ENCODE measurements at places on chromosomes 11 and 22.

GRCh38 chr11:120391292-120391691 lies 55.1 kb downstream of the ARHGEF12 start:
- DNase-seq = no peak

GRCh38 chr11:134509381-134510232 lies 97.6 kb upstream of the B3GAT1 start:
- no peak for DNase-seq

GRCh38 chr11:61170566-61170965 lies 9.3 kb upstream of the VPS37C start:
- DNase-seq = no peak

- DNase-seq = no peak
Observed at GRCh38 chr22:19406281-19406811, 25.2 kb downstream of the HIRA start.

DNA sequence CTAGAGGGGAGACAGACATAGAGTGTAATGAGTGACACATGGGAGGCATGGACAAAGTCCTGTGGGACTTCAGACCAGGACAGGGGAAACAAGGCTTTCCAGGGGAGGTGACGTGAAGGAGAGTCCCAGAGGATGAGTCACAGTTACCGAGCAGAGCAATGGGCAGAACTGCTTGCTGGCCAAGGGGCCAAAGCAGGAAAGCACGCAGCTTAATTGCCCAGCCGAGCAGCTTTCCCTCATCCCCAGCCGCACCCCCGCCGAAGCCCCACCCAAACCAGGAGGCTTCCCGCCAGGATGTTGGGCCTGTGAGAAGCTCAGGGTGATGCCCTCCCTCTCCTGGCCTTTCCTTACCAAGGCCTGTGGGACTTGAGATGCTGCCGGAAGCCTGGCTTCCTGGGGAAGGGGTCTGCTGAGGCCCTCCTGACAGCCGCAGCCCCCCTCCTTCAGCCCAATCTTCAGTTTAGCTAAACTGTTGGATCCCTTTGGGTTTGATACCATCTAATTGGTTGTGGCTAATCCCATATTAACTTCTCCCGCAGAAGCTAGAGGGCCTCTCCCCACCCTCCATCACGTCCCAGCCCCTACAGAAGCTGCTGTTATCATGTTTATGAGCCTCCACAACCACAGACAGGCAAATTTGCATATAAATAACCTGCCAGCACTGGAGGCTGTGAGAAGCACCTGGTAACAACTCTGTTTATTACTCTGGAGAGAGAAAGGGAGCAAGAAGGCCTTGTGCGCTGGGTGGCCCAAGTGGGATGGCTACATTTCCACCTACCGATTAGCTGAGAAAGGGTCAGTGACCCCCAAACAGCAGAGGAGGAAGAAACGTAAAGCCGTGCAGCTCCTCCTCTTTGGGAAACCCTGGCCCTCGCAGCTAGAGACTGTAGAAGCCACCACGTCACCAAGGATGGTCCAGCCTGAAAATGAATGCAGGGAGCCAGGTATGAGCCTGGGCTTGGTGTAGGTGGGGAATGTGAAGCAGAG lies 80.0 kb downstream of the TRIM29 start:
- no peak for DNase-seq

- no peak for DNase-seq
Observed at GRCh38 chr11:8248786-8249185, 14.9 kb downstream of the LMO1 start.

DNA sequence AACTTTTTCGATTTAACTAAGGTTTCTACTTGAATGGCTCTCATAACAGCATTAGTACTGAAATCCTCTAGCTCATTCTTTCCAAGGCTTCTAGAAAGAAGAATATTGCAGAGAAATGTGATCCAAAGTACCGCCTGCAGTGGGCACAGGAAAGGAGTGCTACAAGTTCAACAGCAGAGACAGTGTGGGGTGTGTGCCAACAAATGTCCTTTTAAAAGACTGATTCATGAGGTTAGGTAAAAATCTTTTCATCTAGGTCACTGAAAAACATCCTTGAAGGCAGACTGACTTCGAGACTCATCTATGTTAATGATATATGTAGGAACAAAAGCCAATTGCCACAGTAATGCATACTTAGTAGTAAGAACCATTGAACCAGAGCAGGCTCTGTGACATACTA lies 349.1 kb upstream of the PITPNB start:
- DNase-seq = no peak

DNA sequence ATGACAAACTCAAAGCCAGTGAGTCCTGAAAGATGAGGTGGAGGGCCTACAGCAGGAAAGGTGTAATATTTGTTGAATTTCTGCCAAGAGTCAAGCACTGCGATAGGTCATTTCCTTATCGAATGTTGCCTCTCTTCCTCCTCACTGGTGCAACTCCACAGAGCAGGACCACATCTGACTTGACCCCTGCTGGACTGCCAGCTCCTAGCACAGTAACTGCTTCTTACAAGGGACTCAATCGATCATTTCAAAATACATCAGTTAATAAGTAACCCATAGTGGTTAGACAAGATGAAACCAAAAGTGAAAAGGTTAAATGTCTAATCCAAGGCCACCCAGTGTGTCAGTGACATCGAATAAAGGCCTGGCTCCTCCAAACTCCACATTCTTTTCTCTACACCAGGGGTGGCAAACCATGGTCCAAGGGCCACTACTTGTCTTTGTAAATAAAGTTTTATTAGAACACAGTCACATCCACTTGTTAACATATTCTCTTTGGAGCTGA lies 98.5 kb upstream of the CSNK2A3 start:
- peak; percentile 25 for DNase-seq

DNA sequence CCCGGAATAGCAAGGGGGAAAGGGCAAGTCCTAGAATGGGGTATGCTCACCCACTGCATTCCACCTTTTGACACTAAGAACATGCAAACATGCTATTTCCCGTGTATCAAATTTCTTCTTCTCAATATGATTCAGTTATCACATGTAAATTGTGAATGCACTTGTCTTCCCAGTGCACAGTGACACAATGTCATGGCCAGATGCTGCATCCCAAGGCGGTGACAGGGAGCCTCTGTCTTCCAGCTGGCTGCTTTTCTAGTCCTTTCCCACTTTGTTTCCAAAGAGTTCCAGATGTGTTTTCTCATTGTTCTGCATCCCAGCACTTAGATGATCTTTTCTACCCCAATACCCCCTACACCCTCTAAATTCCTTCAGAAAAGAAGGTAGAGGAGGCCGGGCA lies 12.4 kb downstream of the SLC25A18 start:
- no peak for DNase-seq

GRCh38 chr11:110565357-110566336 lies 135.9 kb downstream of the FDX1 start:
- peak; percentile 99 for DNase-seq

DNA sequence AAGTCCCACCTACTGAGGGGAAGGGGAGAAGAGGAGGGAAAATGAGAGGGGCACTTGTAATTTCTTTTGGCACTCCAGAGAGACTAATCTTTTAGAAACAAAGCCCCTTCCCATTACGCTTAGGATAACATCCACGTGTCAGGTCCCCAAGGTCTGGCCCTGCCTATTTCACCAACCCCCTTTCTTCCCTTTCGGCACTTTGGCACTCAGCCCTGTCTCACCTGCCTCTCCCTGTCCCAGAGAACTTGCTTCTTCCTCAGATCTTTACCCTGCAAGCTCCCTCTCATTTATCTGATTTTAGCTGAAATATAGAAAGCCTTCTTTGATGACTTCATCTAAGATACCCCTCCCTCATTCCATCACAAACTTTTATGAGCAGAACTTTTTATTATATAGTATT lies 55.5 kb downstream of the RASSF10 start:
- no peak for DNase-seq

DNA sequence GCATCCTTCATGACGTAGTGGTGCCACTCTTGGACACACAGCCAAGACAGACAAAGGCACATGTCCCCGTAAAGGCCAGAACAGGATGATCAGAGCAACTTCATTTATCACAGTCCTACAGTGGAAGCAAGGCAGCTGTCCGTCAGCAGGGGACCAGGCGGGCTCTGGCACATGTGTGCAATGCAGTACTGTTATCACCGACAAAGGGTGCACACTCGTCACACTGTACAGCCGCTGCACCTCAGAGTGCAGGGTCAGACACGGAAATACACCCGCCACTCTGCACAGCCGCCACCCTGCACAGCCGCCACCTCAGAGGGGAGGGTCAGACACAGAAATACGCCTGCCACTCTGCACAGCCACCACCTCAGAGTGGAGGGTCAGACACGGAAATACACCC lies 13.4 kb upstream of the IL17REL start:
- DNase-seq = no peak

GRCh38 chr22:30878516-30879414 lies 89.8 kb downstream of the MORC2 start:
- DNase-seq = peak; percentile 30

DNA sequence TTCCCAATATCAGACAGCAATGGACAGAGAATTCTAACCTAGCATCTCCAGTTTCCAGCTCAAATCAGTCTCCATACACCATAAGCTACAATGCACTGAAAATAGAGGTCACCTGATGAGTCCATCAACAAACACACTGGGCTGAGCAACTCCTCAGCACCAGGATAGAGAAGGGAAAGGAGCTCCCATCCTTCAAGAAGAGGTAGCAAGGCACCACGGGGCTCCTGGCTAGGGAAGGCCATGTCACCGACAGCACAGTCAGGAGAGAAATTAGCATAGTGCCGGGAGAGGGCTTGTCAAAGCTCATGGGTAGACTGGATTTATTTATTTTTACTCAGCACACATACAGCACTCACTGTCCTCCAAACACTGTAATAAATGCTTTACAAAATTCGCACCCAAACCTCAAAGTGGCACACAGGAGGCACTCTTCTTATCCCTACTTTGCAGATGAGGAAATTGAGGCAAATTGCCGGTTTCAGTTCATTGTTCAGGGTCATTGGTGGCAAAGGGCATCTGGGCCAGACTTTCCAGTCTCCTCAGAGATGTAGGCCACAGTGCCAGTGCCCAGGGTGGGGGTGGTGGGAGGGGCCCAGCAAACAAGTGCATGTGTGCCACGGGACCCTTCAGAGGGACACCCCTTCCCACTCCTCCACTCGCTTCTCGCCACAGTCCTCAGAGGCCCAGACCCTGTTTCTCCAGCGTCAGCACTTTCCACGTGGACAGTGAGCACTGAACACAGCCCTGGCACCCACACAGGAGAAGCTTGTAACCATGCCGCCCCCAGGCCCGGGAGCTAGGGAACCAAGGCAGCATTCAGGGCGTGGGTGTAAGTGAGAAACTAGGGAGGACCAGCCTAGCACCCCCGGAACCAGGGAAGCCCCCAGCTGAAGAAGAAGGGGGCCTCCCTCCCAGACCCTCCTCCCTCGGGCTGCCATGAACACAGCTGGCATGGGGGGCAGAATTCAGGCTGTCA lies 1417.4 kb downstream of the TBC1D22A start:
- DNase-seq = no peak

DNA sequence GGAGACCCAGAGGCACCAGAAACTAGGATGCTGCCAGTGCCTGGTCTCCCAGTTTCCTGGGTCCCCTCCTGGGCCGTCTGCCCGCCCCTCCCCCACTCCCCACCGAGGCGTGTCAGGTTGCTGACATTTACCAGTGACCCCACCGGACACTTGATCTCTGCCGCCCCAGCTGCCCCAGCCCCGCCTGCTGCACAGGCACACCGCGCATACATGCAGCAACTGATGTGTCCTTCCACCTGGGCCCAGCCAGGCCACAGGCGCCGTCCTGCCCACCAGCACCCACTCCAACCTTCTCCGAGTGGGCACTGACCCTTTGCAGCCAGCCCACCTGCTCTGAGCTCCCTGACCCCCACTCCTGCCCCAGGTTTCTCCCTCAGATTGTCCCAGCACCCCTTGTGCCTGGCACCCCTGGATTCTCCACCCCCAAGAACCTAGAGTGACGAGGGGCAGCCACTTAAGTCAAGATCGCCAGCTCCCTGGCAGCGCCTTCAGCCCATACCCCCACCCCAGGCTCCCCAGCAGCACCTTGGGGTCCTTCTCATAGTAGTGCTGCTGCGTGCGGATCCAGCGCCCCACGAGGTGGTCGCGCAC lies 548 bp downstream of the PYGM start:
- DNase-seq = no peak

DNA sequence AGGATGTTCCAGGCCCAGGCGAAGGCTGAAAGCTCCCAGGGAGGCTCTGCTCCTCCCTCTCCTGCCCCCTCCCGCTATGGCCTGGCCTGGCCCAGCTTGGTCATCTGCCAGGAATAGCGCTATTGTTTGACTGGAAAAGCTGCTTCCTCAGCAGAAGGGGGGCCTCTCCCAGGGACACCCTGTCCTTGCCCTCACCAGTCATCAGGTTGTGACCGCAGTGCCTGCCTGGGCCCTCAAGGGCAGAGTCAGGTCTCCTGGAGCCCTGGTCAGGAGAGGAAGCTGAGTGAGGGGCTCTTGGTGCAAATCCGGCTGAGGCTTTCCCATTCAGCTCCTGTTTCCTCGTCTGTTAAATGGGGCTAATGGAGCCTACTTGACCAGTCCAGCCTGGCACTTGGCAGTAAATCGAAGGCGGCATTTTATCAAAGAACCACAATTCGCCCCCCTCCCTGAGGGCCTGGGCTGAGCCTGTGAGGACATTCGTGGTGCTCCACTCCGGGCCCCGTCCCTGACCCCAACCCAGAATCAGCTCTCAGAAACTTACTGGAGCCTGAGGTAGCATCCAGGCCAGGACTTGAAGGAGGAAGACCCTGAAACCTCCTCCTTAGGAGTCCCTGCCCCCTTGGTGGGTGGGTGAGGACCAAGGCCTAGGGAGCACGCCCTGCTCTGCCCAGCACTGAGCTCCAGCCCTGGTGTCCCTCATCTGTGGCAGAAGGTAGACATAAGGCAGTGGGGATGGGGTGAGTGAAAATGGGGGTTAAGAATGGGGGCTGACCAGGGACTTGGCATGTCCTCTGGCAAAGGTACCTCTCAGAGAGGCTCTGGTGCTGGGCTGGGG lies 2.0 kb upstream of the CASTOR1 start:
- DNase-seq = no peak

DNA sequence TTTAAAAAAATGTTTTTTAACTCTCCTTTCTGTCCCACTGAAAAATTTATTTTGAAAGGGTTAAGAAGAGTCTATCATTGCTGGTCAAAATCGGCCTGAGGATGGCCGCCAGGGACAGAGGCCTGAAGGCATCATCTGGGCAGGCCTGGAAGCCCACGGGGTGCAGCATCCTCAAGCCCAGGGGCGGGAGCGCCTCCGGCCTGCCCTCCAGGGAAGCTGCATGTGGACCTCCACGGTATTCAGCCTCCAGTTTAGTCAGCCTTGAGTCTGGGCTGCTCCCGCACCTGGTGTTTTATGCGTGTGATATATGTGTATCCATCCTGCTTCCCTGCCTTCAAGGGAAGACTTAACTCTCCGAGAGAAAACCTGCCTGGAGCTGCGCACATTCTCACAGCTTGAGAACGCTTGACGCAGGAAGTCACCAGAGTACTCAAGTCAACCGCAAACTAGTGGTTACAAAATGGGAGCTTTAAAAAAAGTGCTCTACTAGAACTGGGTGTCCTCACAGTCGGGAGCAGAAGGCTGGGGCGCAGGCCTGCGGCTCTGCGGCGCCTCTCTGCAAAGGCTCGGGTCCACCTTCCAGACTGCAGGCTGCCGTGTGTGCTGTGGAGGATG lies 13.6 kb upstream of the BID start:
- DNase-seq = no peak

DNA sequence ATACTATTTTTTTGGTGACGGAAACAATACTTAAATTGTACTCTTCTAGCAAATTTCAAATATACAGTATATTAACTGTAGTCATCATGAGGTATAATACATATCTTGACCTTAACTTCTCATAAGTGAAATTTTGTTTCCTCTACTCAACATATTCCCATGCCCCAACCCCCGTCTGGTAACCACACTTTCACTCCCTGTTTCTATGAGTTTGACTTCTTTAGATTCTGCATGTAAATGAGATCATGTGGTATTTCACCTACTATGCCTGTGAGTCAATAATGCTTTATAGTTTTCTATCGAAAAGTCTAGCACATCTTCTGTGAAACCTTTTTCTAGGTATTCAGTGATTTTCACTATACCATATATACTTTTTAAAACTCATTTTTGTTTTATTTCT lies 663.2 kb downstream of the CNTN5 start:
- peak; percentile 12 for DNase-seq
